ENCODE measurements at places on chromosomes 6 and 20.

- H3K36me3 ChIP-seq, result no peaks in the 10 kb centered on the region
- H3K4me1 ChIP-seq, result no peaks in the 10 kb centered on the region
- DNase-seq, result no peak
- H3K4me3 ChIP-seq, result no peak overlapping the region
Measured at GRCh38 chr20:48467622-48468021, 360.2 kb downstream of the PREX1 start.

DNA sequence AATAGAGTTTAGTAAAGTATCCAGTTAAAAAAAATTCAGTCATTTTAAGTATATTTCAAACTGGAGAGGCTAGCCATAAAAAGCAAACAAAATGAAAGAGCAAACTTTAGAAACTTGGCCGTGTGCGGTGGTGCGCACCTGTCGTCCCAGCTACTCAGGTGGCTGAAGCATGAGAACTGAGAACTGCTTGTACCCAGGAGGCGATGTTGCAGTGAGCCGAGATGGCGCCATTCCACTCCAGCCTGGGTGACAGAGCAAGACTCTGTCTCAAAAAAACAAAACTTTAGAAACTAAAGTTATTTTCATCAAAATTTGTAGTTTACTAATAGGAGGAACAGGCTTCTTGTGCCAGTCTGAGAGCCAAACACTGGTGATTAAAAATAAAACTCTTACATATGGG lies 100.2 kb upstream of the POPDC3 start:
- no peak overlapping the region for H3K4me3 ChIP-seq
- H3K4me1 ChIP-seq, result no peaks in the 10 kb centered on the region
- DNase-seq, result no peak
- H3K36me3 ChIP-seq, result peaks cover 42% of the 10 kb centered on the region
- H3K27ac ChIP-seq, result no peak overlapping the region
- no peaks in the 10 kb centered on the region for H3K27me3 ChIP-seq

DNA sequence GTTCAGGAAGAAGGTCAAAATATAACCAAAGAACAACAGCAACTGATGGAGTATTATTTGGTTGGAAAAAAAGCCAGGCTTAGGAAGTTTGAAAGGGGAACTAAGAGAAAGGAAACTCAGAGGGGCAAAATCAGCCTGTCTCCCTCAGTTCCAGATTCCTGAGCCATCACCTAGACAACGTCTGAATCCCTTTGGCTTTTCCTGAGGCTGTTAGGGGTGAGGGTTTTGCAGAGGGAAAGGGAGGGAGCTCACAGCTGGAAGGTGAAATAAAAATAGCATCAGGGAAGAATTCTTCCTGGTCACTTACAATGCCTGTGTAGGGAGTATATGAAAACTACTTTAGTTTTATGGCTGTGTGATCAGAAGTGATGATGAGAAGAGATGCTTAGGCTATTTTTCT lies 100.5 kb downstream of the SOBP start:
- no peak overlapping the region for H3K4me3 ChIP-seq
- no peaks in the 10 kb centered on the region for H3K27me3 ChIP-seq
- H3K36me3 ChIP-seq, result no peaks in the 10 kb centered on the region
- H3K4me1 ChIP-seq, result no peaks in the 10 kb centered on the region
- DNase-seq, result no peak

DNA sequence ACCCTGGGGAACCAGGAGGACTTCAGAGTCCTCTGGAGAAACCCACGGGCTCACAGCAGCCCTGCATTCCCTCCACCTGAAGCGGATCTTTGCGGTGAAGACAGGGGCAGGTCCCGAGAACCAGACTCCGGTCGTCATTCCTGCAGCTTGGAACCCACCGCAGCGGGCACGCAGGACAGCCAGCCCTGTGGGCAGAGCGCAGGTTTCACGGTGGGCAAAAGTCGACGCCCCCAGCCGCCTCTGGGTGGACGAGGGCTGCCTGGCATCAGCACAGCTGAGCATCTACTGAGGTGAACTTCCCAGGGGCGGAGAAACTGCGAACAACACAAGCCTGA lies 118.3 kb downstream of the PSMB1 start:
- H3K27ac ChIP-seq, result no peak overlapping the region
- H3K4me1 ChIP-seq, result no peaks in the 10 kb centered on the region
- no peaks in the 10 kb centered on the region for H3K36me3 ChIP-seq
- no peak overlapping the region for H3K4me3 ChIP-seq

GRCh38 chr6:111813237-111813636 lies 60.0 kb downstream of the FYN start:
- no peaks in the 10 kb centered on the region for H3K4me1 ChIP-seq
- H3K27ac ChIP-seq, result no peak overlapping the region
- DNase-seq, result no peak
- H3K4me3 ChIP-seq, result no peak overlapping the region
- no peaks in the 10 kb centered on the region for H3K36me3 ChIP-seq

DNA sequence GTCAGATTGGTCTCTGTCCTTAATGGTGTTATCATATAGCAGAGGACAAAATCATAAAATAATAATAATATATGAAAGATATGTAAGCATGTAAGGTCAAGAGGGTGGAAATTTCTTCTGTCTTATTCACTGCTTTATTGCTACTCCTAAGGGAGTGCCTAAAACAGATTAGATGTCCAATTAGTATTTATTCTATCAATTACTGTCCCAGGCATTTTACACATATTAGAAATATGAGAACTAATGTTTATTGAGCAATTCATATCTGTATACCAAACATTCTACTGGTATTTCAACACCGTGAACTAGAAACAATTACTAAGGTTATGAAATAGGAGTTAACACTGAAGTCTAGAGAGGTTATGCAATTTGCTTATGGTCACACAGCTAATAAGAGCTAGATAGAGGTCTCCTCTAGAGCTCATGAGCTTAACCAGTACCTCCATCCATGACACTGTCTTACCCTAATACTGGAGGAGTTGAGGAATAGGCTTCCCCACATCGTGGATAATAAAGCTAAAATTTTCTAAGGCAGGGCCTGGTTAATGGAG lies 302.3 kb downstream of the PLCB1 start:
- no peaks in the 10 kb centered on the region for H3K27me3 ChIP-seq
- DNase-seq, result no peak
- no peak overlapping the region for H3K27ac ChIP-seq
- H3K4me1 ChIP-seq, result no peaks in the 10 kb centered on the region

- no peaks in the 10 kb centered on the region for H3K4me1 ChIP-seq
- no peak overlapping the region for H3K4me3 ChIP-seq
- DNase-seq, result no peak
- no peaks in the 10 kb centered on the region for H3K36me3 ChIP-seq
- no peaks in the 10 kb centered on the region for H3K27me3 ChIP-seq
Measured at GRCh38 chr6:20629509-20629908, 95.3 kb downstream of the CDKAL1 start.

DNA sequence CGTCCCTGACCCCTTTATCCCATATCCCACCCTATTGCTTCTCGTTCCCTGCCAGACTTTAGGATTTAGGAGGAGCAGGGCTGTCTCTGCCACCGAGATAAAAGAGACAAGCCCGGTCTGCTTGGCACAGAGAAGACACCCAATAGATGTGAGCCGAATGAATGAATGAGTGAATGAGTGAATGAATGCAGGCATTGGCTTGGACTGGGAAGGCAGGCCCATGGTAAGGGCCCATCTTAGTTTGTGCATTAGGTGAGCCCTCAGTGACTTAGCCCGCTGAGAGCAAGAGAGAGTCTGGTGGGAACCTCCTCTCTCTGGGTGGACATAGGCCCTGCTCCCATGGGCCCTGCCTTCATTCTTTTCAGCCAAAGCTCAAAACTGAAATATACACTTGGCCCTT lies 879 bp upstream of the BPIFB6 start:
- H3K36me3 ChIP-seq, result no peaks in the 10 kb centered on the region
- no peaks in the 10 kb centered on the region for H3K4me1 ChIP-seq
- H3K4me3 ChIP-seq, result no peak overlapping the region
- H3K27ac ChIP-seq, result no peak overlapping the region

Data from liver (tissue), 10 donors.